ENCODE measurements at places on chromosomes 2 and 18.

DNA sequence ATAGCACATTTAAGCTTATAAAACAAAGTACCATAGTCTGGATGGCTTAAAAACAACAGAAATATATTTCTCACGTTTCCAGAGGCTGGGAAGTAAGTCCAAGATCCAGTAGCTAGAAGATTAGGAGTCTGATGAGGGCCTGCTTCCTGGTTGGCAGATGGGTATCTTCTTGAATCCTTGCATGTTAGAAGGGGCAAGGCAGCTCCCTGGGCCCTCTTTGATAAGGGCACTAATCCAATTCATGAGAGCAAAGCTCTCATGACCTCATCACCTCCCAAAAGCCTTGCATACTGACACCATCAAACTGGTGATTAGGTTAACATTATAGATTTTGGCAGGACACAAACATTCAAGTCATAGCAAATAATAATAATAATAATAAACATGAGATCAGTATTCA lies 146.4 kb downstream of the CCDC102B start:
- DNase-seq = no peak

GRCh38 chr2:162126111-162126519 lies 25.9 kb downstream of the GCG start:
- no peak for DNase-seq

DNA sequence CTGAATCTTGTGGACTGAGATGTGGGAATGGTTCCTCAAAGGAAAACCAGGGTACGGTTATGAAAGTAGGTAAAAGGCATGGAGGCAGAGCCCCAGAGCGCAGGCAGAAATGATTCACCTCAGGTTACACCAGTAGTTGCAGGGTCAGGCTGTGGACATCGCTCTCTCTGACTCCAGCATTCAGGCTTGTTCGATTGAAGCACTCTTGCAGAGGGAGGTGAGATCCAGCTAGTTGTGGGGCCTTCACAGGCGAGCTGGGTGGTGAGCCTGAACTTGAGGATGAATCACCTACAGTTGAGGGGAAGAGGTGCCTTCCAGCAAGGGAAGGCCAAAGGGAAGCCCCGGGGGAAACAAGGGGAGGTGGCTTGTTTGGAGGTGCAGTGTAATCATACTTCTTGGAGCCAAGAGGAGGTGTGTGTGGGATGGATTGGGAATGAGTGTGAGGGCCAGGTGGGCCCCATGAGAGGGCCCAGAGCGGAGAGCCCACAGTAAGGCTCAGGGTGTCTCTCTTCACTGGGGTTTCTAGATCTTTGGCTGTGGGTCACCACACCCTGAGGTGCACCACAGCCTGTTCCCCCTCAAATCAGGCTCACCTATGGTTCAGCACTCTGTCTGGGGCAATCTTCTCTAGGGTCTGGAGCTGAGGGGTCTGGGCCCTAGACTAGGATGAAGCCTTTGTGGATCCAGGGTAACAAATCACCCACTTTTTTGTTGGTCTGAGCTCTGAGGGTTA lies 48.5 kb upstream of the MCFD2 start:
- no peak for DNase-seq

- DNase-seq = no peak
Observed at GRCh38 chr2:152067823-152068222, 31.0 kb downstream of the CACNB4 start.

GRCh38 chr2:237156031-237156856 lies 70.6 kb downstream of the COPS8 start:
- DNase-seq = peak; percentile 63

DNA sequence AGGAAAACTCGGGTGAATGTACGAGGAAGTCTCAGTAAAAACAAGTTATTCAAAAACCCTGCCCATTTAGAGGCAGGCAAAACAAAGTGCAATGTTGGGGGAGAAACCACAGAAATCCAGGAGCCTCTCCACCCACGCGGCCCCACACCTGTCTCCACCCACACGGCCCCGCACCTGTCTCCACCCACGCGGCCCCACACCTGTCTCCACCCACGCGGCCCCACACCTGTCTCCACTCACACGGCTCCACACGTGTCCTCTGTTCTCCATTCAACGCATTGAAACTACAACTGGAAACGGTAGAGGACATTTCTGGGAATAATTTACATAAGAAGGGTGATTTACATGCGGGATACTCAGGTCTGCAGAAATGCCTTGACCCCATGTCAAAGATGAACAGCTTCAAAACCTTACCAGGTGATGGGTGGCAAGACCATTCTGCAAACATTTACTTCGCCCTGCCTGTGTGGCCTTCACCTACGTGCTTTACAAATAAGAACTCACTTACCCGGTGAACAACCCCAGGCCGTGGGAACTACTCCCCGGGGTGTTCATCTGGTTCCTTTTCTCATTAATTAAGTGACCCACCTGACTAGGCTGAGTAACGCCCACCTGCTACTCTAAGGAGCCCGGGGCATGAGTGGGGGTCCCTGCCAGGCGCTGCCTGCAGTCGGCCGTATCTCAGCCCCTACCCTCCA lies 100.4 kb downstream of the EIPR1 start:
- no peak for DNase-seq

GRCh38 chr2:112662704-112663103 lies 17.0 kb downstream of the SLC20A1 start:
- no peak for DNase-seq

DNA sequence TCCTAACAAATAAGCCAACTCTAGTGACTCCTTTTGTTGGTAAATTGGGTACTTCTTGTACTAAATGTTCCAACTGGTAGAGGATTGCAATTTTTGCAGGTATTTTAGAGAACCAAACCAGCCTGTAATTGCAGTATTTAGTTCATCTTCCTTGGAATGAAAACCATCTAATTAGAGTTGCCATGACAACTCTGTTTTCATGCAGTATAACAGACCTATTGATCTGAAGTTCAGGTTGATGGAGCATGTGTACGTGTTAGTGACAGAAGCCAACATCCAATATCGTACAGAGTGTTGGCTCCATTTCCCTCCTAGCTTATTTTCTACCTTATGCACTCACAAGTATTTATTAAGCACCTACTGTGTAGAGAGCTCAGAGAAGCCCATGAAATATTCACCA lies 176.3 kb upstream of the FOSL2 start:
- DNase-seq = no peak

GRCh38 chr2:158650646-158651357 lies 144.3 kb upstream of the DAPL1 start:
- DNase-seq = no peak

DNA sequence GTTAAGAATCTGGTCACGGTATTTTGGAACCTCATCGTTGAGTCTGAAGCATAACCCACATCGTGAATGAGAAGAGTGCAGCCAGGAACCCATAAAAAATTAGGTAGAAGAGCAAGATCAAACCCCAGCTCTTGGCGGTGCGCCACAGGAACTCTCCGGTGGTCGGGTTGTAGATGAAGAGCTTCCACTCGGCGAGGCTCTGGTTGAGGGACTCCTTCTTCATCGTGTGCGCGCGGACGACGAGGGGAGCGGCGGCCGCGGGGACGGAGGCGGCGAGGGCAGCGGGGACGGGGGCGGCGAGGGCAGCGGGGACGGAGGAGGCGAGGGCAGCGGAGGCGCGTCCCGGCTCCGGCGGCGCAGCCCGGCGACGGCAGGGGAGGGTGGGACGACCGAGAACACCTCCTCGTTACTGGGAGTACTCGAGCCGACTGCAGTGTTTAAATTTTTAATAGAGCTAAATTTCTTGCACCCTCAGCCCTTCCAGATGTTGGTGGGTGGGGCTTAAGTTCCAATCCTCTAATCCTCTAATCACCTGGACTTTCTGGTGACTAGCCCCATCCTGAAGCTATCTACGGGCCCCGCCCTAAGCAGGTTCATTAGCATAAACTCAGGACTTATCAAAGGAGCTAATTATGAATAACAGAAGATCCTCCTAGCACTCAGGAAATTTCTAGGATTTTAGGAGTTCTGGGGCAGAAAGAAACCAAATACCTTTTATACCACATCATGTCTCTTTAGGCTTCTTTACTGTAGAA lies 20.4 kb upstream of the PAPOLG start:
- no peak for DNase-seq

DNA sequence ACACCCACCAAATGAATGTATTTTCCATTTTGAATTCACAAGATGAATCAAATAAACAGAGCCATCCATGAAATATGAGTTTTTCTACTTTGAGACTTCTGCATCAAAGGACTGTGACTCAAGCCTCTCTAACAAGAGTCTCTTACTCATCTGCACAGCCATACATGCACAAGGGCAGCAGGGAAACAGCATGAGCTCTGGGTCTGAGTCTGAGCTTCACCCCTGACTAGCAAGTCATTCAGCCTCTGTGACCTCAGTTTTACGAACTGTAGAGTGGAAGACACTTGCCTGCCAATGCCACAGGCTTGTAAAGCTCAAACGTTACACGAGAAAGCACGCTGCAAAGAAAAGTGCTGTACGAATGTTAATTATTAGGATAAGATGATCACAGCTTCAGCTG lies 42.9 kb downstream of the MREG start:
- DNase-seq = no peak

DNA sequence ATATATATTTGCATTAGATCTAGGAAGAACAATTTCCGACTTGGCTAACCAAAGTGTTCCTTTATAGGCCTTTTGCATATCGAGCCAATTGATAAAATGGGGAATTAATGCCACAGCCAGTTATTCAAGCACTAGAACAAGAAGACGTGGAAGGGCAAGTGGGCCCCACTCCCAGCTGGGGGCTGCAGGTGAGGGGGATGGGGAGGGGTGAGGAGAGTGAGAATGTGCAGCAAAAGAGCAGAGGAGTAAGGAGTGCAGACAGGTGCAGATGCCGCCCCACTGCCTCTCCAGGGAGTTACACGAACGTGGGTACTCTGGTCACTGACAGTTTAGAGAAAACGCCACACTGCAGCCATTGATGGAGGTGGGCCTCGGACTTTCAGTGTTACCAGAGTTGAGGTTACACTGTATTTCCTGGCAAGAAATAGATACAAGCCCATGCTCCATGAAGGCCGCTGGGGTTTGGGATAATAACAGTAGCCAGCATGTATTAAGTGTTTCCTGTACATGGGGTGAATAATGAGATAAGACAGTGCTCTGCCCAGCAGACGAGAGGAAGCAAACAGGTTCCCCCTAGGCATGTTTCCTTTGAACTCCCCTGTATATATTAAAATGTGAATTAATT lies 40.9 kb downstream of the GORASP2 start:
- DNase-seq = no peak

GRCh38 chr2:97728091-97728731 lies 14.8 kb downstream of the ZAP70 start:
- no peak for DNase-seq

- no peak for DNase-seq
Observed at GRCh38 chr2:127515383-127515915, 10.8 kb downstream of the IWS1 start.

DNA sequence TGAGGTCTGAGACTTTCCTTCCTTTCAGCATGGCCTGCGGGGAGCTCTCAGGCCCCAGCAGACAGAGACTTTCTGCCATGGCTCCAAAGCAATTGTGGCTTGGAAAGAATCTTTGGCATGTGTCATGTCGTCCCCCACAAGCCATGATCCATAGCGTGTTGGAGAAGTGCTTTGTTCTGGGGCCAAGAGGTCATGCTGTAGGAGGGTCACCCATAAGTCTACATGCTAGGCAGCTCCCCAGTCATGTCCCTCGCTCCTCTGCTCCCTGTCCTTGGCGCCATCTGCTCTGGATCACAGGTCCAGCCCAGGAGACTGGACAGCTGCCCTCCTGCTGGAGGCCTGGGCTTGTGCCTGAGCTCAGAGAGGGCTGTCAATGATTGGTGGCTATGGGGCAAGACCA lies 78.8 kb upstream of the LCLAT1 start:
- DNase-seq = no peak

DNA sequence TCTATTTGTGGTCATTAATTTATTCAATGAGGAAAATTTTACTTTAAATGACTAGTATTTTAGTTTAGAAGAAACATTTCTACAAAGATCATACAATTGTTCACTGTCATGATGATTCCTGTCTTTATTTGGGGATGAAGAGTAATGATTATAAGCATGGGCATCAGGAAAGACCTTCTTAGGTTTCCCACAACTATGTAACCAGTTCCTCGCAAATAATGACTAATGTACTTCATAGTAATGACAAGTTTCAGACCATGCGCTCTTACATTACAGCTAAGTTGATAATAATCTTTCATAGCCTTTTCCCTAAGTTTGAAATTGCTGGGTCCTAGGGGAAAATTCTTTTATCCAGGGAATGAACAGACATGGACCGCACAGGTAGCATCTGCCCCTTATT lies 90.5 kb downstream of the MYO5B start:
- no peak for DNase-seq

GRCh38 chr18:49858309-49859020 lies 45.1 kb upstream of the ACAA2 start:
- peak; percentile 26 for DNase-seq

- no peak for DNase-seq
Observed at GRCh38 chr18:78431606-78432005, 548.0 kb upstream of the SALL3 start.
